Activated CD8-positive, alpha-beta T cell treated with anti-CD3 and anti-CD28 coated beads, Interleukin-2, amount 10 ng/mL, durations not matched to agents 7 days and 5 days (primary cell): ENCODE measurements at places on chromosomes 3 and 15. TPM values are rescaled to one million over a fixed set of nuclear protein-coding genes. Genes with fewer than 3 reads are reported as not detected.

DNA sequence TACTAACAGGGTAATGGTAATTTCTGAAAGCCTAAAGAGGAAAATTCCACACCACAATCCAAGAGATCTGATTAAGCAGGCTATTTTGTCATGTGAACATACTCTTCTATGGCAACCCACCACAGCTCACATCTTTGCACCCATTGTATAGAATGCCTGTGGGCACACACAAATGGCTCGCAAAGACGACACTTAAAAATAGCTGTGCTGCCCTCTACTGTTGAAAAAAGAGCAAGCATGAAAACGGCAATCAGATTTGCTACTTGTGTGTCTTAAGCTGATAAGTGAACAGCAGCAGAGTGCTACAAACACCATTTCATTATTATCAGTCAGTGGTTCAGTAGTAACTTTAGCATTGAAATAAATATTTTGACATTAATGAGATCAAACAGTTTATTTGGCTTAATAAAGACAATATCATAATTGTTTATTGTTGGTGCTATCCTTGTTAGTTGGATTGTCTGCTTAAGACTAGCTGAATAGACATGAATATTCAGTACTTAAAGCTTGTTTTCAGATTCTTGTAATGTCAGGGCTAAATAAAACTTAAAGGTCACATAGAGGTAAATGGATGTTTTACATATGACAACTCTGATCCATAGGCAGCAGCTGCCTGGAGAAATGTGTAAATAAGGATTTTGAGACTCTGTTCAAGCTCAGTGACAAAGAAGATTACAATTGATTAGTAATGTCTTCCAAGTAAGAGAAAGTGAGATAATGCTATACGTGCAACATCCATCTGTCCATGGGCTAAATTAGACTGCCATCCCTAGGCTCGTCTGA is 199.1 kb downstream of the LRRN1 start:
- peak; percentile 47 for DNase-seq
- no peaks in the 10 kb centered on the region for H3K4me1 ChIP-seq
- no peak overlapping the region for H3K4me3 ChIP-seq

Gene GOLGA6L24
- total RNA-seq = not detected

Gene LMAN1L
- 1.0 TPM for total RNA-seq

Gene SLC9C1
- total RNA-seq = not detected

Gene ISL2
- 0.37 TPM for total RNA-seq

DNA sequence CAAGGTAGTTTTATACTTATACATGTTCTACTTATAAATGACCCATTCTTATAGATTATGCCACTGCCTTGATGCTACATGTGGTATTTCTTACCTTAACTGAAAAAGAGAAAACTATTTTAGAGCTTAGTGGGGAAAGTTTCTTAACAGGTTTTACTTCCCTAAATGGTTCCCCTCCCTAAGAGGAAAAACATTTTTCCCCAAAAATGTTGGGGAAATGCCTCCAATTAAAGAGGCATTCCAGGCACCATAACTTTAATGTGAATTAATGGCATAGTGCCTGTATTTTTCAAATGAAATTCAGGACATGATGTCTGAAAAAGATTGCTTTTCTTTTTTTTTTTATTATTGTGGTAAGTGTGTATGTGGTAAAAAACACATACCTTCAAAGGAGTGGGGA is 22.6 kb downstream of the GOLM2 start:
- no peaks in the 10 kb centered on the region for H3K27me3 ChIP-seq
- H3K4me1 ChIP-seq = peaks cover 18% of the 10 kb centered on the region
- no peaks in the 10 kb centered on the region for H3K36me3 ChIP-seq
- no peak overlapping the region for H3K4me3 ChIP-seq
- no peak overlapping the region for H3K27ac ChIP-seq

DNA sequence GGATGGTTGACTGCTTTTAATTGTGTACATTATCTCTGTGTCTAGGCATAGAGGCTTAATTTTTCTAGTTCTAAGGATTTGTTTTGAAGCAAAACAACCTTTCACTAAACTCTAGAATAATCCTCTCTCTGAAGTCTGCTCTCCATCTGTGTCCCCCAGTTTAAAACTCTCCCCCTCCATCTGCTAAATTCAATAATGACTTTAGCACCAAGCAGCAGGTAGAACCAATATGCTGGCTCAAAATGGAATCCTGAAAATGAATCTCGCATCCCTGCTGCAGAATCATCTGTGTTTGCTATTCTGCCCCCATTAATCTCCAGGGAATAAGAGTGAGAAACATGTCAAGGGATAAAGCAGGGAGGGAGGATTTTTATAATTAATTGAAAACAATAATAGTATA is 111.8 kb downstream of the TUSC7 start:
- no peak for DNase-seq
- H3K4me3 ChIP-seq = no peak overlapping the region
- no peaks in the 10 kb centered on the region for H3K4me1 ChIP-seq
- H3K27me3 ChIP-seq = no peaks in the 10 kb centered on the region
- no peak overlapping the region for H3K27ac ChIP-seq

- peaks cover 16% of the 10 kb centered on the region for H3K27me3 ChIP-seq
- no peak overlapping the region for H3K4me3 ChIP-seq
- H3K27ac ChIP-seq = no peak overlapping the region
- DNase-seq = no peak
Measured at GRCh38 chr3:72171463-72171881, 386.5 kb upstream of the PROK2 start.

DNA sequence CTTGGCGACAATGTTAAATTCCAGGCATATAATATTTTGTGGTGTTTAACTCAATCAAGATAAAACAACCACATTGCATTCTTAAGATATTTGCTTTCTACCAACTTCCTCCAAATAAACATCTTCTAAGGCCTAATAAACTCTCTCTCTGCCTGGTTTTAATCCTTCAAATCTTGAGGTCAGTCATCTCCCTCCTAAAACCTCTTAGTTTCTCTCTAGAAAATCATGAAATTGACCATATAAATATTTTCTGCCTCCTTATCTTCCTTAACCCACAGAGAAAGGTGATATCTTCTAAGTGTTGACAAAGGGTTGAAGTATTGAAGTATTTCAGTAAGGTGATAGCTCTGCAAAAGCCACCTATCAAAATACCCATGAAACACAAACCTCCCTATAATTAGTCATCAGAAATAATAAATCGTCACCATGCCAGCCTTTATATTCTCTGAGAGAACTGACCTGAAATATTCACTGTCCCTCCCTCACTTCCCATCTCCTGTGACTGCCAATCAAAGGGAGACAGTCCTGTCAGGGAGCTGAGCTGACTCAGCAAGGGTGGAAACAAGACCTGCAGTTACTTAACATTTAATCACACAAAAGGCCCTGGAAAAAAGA is 1261.1 kb downstream of the ROBO1 start:
- no peak overlapping the region for H3K4me3 ChIP-seq
- H3K4me1 ChIP-seq = no peaks in the 10 kb centered on the region
- H3K27me3 ChIP-seq = no peaks in the 10 kb centered on the region
- no peak for DNase-seq
- no peak overlapping the region for H3K27ac ChIP-seq
- no peaks in the 10 kb centered on the region for H3K36me3 ChIP-seq

DNA sequence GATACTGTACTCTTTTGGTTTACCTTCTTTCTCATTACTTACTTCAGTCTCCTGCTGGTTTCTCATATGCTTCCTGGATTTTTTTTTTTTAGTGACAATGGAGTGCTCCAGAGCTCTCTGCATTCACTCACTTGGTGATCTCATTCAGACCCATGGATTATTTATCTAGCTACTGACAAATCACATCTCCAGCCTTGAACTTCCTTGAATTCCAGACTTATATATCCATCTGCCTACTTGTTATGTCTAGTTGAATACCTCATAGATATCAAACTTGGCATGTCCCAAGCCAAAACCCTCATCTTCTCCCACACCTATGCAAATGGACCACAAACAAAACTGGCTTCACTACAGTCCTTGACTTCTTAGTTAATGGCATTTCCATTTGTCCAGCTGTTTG is 234.7 kb upstream of the ZPLD1 start:
- H3K36me3 ChIP-seq = no peaks in the 10 kb centered on the region
- no peak for DNase-seq
- no peak overlapping the region for H3K4me3 ChIP-seq
- H3K27ac ChIP-seq = no peak overlapping the region
- H3K27me3 ChIP-seq = peaks cover 2% of the 10 kb centered on the region

DNA sequence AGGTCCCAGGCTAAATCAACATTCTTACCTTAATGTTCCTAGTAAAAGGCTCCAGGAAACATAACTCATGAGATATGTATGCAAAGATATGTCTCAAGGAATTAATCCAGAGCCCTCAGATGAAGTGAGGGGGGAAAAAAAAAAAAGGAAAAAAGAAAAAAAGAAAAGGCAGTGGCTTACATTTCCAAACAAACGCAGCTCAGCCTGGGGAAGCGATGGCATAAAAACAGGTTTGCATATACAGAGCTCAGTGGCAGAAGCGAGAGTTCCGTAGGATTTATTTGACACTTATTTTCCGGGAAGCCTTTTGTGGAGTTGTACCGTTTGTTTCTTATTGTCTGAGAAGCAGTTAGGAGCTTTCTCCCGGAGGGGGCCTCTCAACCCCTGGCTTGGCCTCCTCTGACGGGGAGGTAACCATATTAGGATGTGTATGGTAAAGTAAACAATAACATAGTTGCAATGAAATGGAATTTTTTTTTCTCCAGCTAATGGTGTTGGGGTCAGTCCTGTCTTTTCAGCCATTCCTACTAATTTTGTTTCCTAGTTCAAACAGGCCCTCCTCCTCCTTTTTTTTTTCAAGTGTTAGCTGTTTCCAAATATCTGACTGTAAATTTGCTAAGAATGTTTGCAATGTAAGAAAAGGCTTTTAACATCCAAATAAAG is 338.6 kb downstream of the FOXP1 start:
- H3K36me3 ChIP-seq = peaks cover 3% of the 10 kb centered on the region
- H3K27ac ChIP-seq = no peak overlapping the region
- H3K4me1 ChIP-seq = peaks cover 8% of the 10 kb centered on the region
- no peak overlapping the region for H3K4me3 ChIP-seq
- H3K27me3 ChIP-seq = no peaks in the 10 kb centered on the region
- no peak for DNase-seq

DNA sequence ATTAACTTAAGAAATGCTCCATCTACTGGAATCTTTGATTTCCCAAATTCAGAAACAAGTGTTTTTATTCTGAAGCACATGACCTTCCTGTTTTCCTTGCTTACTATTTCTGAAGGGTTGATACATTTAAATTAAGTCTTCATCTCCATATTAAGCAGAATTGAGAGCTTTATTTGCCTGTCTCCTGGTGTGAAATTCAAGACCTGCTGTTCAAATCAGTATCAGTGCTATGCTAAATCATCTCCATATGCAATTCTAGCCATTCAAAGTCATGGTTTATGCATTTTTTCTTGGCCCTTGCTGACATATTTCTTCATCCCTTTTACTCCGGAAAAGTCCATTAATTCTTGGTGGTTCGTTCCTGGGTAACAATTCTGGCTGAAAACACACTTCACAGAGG is 195.4 kb downstream of the ATP8B4 start:
- no peak overlapping the region for H3K4me3 ChIP-seq
- H3K27ac ChIP-seq = no peak overlapping the region
- H3K27me3 ChIP-seq = peaks cover 3% of the 10 kb centered on the region
- no peak for DNase-seq

Gene TRAT1
- total RNA-seq = 54.5 TPM

Gene GPR160
- total RNA-seq = 5.0 TPM

- no peak for DNase-seq
- H3K36me3 ChIP-seq = no peaks in the 10 kb centered on the region
- H3K4me1 ChIP-seq = no peaks in the 10 kb centered on the region
Measured at GRCh38 chr3:56059731-56060130, 408.5 kb downstream of the ERC2 start.

DNA sequence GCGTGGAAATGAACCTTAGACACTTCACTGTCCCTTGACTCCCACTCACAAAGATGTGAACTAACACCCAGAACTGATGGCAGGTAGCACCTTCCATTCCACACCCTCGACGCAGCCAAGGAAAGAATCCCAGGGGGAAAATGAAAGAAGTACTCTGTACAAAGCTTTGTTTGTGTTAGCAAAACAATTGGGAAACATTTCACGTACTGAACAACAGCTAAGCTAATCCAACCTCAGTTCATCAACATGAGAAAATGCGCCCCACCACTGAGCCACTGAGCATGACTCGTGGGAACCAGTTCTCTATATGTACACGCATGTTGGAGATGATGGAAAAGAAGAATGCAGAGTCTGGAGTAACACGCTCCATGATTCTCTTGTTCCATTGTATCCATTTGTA is 32.0 kb downstream of the CORO2B start:
- H3K36me3 ChIP-seq = no peaks in the 10 kb centered on the region
- peaks cover 7% of the 10 kb centered on the region for H3K27me3 ChIP-seq
- H3K4me3 ChIP-seq = no peak overlapping the region

GRCh38 chr15:68578980-68579935 is at the start of gene CORO2B:
CORO2B (plus strand) TSS chr15:68578993; CDS start chr15:68579263, 270 bp downstream.
- H3K36me3 ChIP-seq = no peaks in the 10 kb centered on the region
- DNase-seq = no peak
- no peak within 1 kb of the TSS for H3K27ac ChIP-seq
- peaks cover 10% of the 10 kb centered on the region for H3K4me1 ChIP-seq

Gene LTF
- not detected for total RNA-seq

Gene TMEM44
- 9.9 TPM for total RNA-seq

- no peak overlapping the region for H3K27ac ChIP-seq
- no peak for DNase-seq
- no peaks in the 10 kb centered on the region for H3K36me3 ChIP-seq
- peaks cover 12% of the 10 kb centered on the region for H3K27me3 ChIP-seq
- H3K4me3 ChIP-seq = no peak overlapping the region
Measured at GRCh38 chr3:52782412-52783210, 5.2 kb downstream of the ITIH1 start.

DNA sequence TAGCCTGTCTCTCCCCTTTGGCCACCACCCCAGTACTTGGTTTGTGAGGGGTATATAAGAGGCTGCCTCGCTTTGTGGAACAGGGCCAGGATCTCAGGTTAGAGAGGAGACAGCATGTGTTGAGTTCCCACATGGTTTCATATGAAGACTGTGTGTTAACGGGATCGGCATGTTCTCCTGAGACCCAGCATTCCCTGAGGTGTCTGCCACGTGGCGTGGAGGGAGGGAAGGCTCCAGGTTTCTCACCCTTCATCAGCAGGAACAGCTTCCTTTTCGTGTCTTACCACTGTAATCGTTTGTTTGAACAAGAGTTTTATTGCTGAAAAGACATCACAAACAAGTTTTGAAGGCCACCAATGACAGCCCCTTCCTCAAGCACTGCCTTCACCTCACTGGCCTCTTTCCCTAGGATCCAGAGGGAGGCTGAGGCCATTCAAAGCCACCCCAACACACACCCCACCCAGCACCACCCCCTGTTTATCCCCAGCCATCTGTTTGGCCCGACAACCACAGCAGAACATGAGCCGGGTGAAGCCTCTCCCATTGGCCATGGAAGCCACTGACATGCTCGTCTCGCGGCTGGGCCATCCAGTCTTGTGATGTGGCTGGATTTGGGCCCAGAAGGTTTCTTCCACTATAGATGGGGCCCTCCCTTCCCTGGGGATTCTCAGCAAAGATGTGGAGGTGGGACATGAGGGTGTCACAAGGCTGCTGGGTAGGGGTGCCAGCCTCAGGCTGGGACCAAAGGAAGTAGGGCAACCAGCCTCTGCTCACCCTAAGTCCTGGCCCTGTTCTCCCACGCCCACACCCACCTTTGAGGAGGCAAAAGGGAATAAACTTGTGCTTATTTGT is 10.0 kb downstream of the BHLHE40 start:
- peak; percentile 19 for DNase-seq
- H3K36me3 ChIP-seq = peaks cover 27% of the 10 kb centered on the region
- H3K4me1 ChIP-seq = peaks cover 52% of the 10 kb centered on the region
- no peaks in the 10 kb centered on the region for H3K27me3 ChIP-seq
